ENCODE measurements at places on chromosomes 12 and 14.

DNA sequence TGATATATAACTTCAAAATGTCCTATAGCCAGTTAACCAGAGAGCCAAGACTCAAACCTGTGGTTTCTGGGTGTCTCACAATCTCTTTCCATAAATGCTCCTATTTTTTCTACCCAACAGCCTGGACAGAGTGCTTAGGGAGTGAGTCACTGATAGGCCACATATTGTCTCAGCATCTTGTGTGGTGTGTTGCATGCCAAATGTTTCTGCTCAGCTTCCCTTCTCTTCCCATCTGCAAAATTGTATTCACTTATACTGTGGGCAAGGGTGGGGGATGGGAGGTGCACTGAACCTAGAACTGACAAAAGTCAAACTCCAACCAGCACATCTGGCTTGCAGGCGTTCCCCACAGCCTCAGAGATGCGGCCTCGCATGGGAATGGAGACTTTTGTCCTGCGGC is 123.3 kb downstream of the KCNA5 start:
- peak; percentile 90 for DNase-seq

DNA sequence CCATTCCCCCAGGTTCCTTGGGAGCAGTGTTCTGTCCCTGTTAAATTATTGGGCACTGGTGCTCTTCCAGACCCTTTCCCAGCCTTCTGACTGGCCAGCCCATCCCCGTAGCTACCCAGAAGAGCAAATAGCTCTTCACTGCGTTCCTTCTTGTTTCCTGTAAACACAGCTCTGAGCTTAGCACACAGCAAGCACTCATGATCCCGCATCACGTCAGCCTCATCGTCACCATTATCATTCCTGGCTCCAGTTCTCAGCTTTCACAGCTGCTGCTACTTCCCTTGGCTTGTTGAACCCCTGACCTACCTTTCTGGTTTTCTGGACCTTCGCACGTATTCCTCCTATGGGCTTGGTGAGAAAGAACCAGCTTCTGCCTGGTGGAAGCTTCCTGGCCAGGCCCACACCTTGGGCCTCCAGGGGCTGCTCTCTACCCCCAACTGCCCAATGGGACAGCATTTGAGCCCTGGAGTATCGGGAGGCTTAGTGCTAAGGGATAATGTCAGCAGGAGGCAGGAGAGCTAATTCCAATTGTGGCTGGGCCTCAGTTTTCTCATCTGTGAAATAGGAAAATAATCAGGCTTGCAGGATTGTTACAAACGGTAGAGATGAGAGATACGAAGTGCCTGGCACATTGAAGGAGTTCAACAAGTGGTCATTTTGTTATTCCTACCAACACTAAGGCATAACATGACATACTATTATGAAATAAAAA is 22.6 kb upstream of the PAPOLA start:
- DNase-seq = no peak

GRCh38 chr12:113087193-113087592 is 30.7 kb downstream of the DTX1 start:
- DNase-seq = no peak

GRCh38 chr12:32102234-32102633 is 4.4 kb upstream of the BICD1 start:
- no peak for DNase-seq

DNA sequence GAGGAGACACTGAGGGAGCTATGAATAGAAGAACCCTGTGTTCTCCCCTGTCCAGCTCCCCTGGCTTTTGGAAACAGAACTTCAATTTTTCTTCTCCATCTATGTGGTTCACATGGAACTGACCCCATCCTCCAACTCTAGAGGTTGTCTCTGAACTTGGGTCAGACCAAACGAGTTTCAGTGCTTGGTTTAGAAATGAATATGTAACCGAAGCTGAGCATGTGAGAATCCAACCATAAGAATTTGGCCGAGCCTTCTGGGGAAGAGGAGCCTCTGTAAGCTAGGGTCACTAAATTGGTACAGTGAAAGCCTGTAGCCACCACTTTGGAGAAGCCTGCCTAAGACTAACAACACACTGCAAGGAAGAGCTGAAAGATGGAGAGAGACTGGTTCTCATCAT is 464.4 kb downstream of the ZFP36L1 start:
- no peak for DNase-seq

DNA sequence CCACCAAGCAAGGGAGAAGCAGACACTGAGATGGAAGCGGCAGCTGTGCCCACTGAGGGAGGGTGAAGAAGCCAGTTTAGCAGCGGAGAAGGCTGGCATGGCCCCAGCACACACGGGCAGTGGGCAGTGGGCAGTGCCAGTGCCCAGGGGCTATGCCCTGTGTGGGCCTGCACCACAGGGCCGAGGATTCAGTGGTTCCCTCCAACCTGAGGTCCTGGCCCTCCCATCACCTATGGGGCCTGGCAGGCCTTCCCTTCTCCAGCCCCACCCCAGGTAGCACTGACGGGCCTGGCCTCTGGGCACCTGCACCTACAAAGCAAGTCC is 81.1 kb downstream of the ITPK1 start:
- DNase-seq = no peak

DNA sequence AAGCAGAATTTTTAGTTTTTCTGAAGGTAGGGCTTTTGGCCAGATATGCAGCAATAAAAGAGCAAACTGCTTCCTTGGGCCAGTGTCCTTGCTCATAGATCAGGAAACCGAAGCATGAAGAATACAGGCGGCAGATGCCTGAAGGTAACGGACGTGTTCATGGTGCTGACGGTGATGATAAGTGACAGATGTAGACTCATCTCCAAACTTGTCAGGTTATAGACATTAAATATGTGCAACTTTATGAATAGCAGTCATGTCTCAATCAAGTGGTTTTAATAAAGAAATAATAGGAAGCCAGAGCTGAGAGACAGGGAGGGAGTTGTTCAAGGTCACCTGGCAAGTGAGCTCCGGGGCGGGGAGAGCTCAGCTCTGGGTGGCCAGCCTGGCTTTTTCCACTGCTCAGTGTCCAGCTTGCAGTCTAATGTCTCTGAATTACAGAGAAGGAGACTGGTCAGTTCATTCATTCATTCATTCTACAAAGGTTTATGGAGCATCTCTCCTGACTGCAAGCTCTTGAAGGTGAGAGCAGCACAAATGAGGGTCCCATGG is 1.0 kb downstream of the SERPINA5 start:
- no peak for DNase-seq

DNA sequence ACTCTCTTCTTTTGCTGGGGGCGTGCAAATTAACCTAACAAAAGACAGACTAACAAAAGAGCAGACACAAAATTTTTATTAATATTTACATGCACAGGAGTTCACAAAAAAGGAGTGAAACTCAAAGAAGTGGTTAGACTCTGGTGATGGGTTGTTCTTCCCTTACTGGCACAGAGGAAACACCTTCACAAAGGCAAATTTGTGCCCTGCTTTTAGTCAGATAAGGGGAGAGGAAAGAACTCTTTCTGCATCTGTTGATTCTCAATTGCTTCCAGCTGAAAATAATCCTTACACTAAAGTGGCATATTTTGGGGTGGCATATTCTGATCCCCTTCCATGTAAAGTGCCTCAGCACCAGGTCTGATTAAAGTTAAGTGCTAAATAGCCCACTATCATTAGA is 190.2 kb upstream of the AMIGO2 start:
- DNase-seq = no peak

- DNase-seq = no peak
These were observed 248.8 kb upstream of the PWP1 start for GRCh38 chr12:107436836-107437235.

DNA sequence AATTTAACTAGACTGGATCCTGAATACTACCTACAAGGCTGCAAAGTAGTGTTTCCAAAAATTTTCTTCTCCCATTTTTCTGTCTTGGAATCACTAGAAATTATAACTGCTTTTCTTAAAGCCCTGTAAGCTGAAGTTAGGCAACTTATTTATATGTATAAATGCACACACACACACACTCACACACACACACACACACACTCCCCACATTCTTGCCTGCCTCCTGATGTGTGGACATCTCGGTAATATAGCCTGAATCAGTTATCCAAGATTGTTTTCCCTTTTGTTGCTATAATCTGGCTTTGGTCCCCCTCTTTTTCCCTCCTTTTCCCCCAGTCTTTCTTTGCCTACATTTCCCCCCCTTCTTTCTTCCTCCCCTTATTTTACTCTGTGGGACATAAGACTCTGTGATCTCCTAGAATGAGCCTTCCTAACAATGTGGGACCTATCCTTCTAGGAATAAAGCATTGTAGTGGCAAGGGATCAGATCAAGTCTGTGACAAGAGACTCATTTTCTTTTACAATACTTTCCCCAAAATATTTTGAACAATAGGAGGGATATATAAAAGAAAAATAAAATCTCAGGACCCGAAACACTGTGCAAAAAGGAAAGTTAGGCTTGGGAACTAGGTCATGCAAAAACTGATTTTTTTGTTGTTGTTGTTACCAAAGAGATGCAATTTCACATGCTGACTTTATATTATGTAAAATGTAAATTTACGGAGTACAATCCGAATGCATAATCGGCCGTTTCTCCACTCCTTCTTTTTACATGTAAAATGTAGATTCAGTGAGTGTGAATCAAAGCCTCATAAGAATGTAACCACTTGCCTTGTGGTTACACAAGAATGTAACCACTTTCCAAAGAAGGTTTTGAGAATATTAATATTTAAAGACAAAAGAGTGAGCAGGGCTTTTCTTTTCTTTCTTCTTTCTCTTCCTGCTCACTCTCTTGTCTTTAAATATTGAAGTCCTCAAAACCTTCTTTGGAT is 26.3 kb upstream of the CD69 start:
- DNase-seq = peak; percentile 55

All from astrocyte of the hippocampus (primary cell).